ENCODE measurements at places on chromosomes 16 and 17. TPM values are rescaled to one million over a fixed set of nuclear protein-coding genes. Genes with fewer than 3 reads are reported as not detected.
A peak's percentile ranks its signal among the peaks of the same experiment; 100 is the strongest.

DNA sequence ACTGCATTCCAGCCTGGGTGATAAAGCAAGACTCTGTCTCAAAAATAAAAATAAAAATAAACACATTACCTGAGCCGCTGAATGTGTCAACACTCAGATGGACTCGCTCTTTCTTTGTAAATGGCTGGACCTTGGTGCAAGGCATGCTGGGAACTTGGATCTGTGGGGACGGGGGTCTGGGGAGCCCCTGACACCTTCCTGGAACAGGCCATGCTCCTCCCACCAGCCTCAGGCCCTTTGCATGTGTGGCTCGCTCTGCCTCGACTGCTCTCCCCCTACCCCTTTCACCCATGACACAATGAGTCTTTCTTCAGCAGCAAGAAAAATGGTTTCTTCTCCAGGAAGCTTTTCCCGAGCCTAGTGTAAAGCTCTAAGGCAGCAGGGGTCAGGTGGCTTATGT is 94.0 kb upstream of the CDH5 start:
- DNase-seq, result no peak

GRCh38 chr16:49498666-49499413 is 125.2 kb downstream of the C16orf78 start:
- peak; percentile 73 for DNase-seq

DNA sequence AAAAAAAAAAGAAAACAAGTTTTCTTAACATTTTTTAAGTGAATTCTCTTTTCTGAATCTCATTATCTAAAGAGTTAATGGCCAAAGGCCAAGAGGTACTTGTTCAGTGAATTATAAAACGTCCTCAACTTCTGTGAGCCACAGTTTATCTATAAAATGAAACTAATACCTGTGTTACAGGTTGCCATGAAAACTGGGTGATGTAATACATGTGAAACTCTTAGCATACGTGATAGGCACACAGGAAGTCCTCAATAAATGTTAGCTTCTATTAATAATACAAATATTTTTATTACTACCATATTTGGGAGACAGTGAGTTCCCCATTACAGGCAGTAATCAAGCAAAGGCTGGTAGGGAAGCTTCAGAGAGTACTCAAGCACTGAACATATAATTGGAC is 13.5 kb upstream of the INPP5K start:
- no peak for DNase-seq

DNA sequence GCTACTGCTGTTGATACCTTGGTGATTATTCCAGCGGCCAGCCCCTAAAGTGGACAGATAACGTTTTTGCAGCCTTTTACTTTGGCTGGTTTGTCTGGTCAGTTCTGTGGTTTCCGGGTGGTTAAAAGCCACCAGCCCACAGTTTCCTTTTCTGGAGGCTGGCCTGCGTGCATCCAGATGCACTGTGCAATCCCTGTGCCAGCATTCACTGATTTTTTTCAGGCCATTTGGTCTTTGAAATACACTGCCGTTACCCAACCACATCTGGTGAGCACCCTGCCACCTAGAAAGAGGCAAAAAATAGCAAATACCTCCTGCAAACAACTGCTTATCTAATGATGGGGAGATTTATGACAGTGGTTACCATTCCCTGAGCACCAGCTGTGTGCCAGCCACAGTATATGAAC is 797 bp downstream of the NUDT7 start:
- DNase-seq, result no peak

Gene CNGB1
- not detected for total RNA-seq

Gene CCL17
- total RNA-seq, result not detected

DNA sequence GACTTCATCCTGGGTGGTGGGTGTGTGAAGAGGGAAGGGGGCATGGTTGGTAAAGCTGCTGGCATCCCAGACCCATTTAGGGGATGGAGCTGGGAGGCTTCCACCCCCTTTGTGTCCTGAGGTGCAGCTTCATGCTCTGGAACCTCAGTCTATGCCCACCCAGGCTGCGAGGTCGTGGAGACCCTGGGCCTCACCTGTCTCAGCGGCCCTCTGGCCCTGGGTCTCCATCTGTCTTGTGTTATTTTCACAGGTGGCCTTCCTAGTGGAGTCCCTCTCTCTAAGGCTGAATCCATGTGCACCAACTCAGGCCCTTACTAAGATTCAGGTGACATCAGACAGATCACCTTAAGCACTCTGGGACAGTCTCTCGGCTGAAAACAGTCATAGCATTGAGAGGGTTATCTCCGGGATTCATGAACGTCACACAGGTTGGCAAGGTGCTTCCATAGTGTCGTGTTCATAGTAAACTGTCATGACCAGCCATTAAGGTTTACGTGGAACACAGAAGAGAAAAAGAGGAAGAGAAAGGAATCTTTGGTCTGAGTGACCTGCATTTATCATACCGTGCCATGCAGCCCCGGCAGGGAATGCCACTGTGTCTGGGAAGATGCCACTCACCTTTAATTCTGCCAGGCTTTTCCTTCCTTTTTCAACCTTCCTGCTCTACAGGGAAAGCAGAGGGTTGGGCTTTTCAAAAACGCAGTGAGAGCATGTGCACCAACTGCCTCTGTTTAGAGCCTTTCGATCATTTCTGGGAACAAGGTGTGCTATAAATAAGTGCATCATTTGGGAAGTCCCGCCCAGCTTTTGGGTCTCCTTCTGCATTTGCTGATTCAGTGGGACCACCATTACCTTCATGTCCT is 4.5 kb upstream of the FOXL1 start:
- no peak for DNase-seq

GRCh38 chr17:59356543-59357218 is 25.2 kb downstream of the YPEL2 start:
- DNase-seq, result no peak

DNA sequence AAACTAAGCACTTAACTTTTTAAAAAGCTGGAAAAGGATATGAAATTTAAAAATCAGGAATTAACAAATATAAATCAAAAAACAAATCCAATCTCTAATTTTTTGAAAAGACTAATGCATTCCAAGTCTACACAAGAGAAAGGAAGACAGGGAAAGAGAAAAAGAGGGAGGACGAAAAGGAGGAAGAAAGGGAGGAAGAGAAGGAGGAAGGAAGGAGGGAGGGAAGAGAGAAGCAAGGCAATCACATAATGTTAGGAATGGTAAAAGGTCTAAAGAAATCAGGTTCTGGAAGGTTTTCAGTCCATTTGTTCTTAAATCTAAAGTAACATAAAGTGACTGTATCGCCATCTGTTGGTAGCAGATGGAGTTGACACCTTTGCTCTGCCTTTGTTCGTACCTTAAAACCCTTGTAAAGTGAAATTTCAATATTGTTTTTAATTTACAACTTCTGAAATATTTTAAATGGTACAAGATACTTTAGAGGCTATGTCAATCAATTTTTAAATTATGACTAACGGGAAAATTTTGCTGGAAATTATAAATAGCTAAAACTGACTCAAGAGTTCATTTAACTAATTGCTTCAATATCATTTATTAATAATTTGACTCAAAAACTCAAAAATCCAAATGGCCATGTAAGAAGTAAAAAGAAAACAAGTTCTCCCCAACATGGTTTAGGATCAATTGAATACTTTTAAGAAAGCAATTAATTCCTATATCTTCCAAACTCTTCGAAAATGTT is 20.4 kb upstream of the CDYL2 start:
- DNase-seq, result no peak

DNA sequence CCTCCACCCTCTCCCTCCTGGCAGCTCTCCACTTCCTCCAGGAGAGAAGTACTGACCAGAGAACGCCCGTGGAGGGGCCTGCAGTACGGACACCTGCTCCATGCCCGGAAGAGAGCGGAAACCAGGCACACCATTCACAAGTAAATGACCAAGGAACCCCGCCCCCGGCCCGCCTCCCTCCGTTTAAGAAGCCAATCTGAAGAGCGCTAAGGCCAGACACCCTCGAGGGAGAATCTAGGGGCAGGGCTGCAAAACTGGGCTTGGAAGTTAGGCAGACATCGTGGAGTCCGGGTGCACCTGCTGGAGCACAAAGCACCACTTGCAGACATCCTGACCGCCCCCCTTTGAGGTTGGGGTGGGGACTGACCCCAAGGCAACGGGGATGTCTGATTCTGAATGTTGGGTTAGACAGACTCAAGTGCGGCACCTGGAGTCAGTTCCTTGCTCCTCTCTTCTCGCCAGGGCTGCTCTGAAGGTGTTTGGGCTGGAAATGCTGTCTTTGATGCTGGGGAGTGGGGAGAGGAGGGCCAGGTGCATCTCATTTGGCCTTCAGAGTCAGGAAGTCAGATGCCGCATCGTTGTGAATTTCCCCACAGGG is 964 bp upstream of the FAAP100 start:
- peak; percentile 72 for DNase-seq

GRCh38 chr16:24088767-24089166 is 167.4 kb upstream of the CACNG3 start:
- no peak for DNase-seq

Gene ANKS4B
- total RNA-seq, result not detected

DNA sequence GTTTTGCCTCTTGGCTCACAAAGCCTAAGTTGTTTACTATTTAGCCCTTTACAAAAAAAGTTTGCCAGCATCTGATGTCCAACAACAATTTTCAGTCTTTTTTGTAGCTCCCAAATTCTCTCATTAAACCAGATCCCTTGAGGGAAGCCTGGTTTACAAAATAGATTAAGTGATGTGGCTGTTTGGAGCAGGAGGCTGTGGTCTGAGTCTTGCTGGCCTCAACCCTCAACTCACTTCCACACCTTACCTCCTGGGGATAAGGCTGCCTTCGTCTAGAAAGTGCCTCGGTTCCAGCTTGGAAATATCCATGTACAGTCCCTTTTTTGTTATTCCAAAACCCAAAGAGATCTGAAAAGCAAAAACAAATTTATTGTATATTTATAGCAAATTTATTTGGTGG is 138.4 kb downstream of the WWOX start:
- DNase-seq, result no peak

DNA sequence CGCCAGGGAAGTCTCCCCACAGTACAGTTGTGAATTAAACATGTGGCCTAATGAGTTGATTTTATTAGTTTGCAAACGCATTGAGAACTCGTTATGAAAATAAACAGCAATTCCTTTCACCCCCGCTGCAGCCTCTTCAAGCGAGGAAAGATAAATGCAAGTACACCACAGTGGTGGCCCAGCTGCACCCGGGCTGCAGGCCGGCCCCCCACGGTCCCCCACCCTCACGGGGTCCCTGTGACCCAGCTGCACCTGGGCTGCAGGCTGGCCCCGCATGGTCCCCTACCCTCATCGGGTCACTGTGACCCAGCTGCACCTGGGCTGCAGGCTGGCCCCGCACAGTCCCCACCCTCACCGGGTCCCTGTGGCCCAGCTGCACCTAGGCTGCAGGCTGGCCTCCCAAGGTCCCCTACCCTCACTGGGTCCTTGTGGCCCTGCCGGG is 32.2 kb downstream of the SDK2 start:
- no peak for DNase-seq

DNA sequence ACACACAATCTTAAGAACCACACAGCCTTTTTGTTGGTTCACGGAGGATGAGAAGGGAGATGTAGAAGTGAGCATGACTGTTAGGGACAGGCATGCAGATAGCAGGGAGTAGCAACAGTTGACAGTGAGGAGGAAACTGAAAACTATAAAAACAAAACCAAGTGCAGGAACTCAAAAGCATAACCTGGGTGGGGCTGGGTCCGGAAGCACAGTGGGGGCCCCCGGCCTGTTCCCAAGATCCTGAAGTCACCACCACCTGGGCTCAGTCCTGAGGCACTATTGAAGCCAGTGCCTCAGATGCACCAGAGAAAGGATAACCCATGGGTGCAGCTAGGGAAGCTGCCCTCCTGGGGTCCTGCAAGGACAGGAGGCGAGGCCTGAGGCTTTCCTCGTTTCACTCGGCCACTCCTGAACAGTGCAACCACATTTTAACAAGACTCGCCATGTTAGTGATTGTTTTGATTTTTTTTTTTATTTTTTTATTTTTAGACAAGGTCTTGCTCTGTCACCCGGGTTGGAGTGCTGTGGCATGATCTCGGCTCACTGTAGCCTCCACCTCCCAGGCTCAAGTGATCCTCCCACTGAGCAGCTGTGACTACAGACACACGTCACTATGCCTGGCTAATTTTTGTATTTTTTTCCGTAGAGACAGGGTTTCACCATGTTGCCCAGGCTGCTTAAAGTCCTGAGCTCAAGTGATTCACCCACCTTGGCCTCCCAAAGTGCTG is 27.7 kb upstream of the CBX4 start:
- no peak for DNase-seq

Gene CRAMP1
- total RNA-seq, result 16.4 TPM

DNA sequence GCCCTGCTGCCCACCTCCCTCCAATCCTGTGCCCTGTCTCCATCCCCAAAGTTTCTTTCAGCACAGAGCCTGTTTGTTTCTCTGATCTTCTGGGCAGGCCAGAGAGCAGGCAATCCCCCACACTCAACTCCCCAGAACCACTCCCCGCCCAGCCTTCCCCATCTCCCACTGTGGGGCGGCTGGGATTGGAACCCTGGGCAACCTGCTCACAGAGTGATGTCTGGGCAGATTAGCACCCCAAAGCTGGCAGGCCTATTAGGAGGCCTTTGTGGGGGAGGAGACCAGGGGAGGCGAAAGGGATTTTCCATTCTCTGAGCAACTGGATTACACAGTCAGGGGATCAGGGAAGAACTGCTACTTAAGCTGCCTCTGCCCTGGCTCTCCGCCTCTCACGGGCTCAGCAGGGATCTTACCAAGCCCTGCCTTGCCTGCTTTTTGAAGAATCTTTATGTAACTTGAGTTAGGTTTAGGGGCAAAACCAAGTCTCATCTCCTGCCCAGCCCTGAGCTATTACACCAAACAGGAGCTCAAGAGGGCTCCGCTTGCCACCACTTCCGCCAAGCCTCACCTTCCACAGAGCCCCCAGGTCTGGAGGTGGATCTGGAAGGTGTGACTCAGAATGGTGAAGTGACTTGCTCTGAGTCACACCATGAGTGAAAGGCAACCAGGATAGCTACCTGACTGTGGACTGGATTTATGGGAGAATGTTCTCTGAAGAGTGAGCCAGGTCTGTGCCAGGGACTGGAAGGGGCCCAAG is 16.0 kb upstream of the LHX1 start:
- DNase-seq, result no peak

DNA sequence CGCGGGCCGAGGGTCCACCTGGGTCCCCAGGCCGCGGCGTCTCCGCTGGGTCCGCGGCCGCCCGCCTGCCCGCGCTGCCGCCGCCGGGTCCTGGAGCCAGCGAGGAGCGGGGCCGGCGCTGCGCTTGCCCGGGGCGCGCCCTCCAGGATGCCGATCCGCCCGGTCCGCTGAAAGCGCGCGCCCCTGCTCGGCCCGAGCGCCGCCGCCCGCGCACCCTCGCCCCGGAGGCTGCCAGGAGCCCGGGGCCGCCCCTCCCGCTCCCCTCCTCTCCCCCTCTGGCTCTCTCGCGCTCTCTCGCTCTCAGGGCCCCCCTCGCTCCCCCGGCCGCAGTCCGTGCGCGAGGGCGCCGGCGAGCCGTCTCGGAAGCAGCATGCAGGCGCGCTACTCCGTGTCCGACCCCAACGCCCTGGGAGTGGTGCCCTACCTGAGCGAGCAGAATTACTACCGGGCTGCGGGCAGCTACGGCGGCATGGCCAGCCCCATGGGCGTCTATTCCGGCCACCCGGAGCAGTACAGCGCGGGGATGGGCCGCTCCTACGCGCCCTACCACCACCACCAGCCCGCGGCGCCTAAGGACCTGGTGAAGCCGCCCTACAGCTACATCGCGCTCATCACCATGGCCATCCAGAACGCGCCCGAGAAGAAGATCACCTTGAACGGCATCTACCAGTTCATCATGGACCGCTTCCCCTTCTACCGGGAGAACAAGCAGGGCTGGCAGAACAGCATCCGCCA is 504 bp downstream of the FOXC2 start:
- DNase-seq, result no peak

Gene CLDN7
- total RNA-seq, result 15.8 TPM

- DNase-seq, result no peak
Observed at GRCh38 chr17:48752399-48753288, 24.1 kb upstream of the HOXB13 start.

Data from lower leg skin (tissue), 4 donors.